ENCODE measurements at places on chromosomes 7 and 10.

- DNase-seq: peak; percentile 74
Measured at GRCh38 chr7:1227071-1227804, 5.4 kb upstream of the UNCX start.

GRCh38 chr7:99860281-99861127 lies 16.3 kb downstream of the OR2AE1 start:
- no peak for DNase-seq

DNA sequence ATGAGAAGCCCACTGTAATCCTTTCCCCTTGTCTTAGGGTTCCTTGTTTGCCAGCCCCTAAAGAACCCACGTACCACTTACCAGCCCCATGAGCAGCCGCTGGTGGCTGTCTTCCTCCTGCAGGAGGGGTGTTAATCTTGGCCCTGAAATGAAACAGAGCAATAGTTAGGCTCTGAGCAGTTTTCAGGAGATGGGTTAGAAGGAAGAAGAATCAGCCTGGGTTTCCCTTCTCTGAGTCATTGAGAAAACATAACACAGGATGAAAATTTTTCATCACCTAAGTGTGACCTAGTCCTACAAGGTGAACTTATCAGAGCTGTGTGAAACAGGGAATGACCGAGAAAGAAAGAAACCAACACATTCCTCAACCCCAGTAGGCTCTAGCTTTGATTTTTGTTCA lies 90.0 kb downstream of the GSAP start:
- no peak for DNase-seq

- DNase-seq: peak; percentile 36
Measured at GRCh38 chr10:5525561-5526341, 990 bp downstream of the CALML3 start.

DNA sequence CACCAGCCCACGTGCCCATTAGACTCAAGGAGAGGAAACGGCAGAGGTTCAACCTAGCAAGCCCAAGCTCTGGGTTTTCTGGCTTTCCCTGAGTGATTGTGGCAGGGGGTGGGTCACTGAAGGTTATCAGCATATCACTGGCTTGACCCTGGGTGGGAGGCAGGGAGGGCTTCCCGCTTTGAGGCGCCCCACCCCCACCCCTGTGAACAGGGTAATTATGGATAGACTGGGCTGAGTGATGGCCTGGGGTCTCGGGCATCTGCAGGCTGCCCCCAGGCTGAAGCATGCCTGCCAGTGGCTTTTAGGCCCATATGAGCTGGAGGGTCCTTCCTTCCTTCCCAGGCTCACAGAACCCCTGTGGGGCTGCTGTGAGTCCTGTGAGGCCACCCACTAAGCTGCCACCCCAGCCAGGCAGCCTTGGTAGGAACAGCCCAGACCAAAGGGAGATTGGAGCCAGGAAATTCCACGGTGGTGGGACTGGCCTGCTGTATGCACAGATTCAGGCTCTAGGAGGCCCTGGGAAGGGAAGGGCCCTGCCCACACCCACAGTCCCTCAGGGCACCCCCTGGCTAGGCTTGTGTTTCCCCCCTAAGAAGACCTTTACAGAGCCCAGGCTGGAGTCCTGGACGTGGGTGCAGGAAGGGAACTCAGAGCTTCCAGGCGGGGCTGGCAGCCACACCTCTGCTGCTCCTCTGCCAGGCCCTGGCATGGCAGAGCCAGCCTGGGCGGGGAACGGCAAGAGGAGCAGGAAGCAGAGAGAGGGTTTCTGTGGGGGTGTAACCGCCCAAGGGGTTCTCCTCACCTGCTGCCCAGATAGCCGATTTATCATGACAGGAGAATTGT lies 33.1 kb downstream of the GPRIN2 start:
- no peak for DNase-seq

Data from ecto neural progenitor cell (in vitro differentiated cells).